ENCODE measurements at places on chromosomes 7 and 10.

- no peak for DNase-seq
These were observed 158.9 kb upstream of the STEAP4 start for GRCh38 chr7:88465600-88465999.

DNA sequence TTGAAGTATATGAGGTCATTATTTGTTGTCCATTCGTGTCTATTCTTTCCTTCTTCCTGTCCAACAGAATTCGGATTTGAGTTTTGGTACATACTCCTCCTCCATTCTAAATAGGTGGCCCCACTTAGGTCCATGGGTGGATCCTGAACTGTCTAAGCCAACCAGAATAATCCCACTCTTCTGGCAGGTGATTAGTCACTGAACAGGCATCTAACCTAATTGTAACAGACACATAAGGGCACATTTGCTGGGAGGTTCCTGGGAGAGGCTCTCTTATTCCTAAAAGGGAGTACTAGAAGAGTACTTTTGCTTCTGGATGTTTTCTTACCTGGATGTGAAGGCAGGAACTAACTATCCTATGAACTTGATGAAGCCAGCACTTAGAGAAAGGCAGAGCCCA lies 16.8 kb downstream of the LRRC72 start:
- no peak for DNase-seq

- DNase-seq: no peak
These were observed 160.6 kb upstream of the YAE1 start for GRCh38 chr7:39405581-39405980.

GRCh38 chr10:89245802-89246201 lies 5.8 kb downstream of the LIPA start:
- no peak for DNase-seq

DNA sequence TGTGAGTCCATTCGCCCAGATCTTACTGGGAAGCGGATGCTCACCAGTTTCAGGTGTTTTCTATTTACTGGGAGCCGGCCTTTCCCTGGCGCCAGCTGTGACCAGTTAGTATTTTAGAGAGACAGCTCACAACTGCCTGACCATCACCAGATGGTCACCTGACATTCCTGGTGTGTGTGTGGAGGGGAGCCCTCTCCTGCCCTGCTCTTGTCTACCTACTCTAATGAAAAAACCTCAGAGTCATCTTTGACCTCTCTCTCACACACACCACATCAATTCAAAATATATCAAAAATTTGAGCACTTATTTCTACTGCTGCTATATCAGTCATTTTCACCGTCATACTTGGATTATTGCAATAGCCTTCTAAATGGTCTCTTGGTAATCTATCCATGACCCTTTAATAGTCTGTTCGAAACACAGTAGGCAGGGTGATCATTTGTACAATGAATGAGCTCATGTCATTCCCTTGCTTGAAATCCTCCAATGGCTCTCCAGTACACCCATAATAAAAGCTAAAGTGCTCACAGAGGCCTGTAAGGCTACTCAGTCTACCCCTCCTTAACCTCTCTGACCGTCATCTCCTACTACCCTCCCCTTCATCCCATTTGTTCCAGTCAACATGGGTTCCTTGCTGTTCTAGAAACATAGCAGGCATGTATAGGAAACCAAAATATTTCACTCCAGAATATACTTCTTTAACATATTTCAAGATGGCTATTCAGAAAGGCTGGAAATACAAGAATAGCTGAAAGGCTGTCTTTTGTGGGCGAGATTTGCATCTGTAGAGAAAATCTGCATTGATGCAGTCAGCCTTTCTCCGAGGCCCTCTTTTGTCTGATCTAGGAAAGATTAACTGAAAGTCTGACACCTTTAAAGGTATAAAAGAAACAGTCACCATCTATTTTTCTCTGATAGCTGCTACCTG lies 17.5 kb upstream of the NT5C3A start:
- DNase-seq: no peak

DNA sequence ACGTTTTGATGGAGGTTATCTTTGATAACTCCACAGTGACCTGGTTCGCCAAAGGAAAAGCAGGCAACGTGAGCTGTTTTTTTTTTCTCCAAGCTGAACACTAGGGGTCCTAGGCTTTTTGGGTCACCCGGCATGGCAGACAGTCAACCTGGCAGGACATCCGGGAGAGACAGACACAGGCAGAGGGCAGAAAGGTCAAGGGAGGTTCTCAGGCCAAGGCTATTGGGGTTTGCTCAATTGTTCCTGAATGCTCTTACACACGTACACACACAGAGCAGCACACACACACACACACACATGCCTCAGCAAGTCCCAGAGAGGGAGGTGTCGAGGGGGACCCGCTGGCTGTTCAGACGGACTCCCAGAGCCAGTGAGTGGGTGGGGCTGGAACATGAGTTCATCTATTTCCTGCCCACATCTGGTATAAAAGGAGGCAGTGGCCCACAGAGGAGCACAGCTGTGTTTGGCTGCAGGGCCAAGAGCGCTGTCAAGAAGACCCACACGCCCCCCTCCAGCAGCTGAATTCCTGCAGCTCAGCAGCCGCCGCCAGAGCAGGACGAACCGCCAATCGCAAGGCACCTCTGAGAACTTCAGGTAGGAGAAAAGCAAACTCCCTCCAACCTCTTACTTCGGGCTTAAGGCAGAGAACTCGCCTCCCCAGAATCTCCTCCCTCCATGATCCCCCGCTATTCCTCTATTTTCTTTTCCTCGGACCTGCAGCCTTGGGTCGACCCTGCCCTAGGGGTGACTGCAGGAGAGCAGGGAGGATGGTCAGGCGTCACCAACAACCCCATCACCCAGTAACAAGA lies at the start of gene SERPINE1:
Gene SERPINE1 (plus strand): TSS at position 454 of the 809 bp plus-strand sequence. CDS start 1,290 bp downstream, outside the sequence.
- DNase-seq: peak; percentile 20

Measured in stimulated activated naive CD4-positive, alpha-beta T cell treated with Interleukin-2 at 50 U/mL for 16 hours (primary cell).